ENCODE measurements at places on chromosomes 12 and 14.

DNA sequence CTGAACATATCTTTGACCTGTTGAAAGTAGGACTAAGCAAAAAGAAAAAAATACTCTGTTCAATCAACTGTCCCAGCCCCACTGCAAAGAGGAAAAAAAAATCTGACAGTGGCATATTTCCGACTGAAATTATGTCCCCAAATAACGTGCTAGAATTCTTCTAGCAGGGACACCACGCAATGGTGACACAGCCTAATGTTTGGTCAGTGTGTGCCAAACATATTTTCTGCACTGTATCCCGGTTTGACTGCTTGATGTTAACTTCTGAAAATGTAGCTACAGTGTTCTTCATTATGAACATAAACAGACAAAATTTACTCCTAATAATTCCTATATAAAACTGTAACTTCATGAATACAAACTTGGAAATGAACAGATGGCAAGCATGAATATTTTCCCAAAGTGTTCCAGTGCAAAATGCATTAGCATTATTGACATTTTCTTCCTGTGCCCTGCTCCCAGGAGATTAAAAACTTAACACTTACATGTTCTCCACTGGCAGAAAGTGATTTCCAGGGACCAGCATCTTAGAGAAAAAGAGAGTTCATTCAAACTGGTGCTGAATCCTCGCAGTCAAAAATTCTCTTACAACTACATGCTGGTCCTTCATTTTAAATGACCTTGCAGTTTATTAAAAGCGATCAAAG, 72.4 kb upstream of the SYT1 start:
- no peak for DNase-seq

DNA sequence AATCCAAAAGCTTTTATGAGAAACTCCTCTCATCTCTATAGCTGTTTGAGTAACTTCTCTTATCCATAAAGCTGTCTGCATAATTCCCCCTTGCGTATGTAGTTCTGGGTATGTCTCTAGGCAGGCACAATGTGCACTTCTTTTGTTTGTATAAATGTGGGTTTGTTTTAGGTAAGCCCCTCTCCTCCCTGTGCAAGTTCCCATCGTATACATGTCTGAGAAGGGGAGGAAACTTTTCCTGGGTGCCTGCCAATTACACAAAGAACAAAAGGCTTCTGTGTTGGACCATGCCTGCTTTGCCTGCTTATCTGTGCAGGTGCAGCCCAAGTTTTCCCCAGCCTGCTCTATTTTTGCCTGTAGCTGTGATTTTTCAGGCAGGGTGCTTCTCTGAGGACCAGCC, 96.7 kb downstream of the CCER1 start:
- peak; percentile 35 for DNase-seq

DNA sequence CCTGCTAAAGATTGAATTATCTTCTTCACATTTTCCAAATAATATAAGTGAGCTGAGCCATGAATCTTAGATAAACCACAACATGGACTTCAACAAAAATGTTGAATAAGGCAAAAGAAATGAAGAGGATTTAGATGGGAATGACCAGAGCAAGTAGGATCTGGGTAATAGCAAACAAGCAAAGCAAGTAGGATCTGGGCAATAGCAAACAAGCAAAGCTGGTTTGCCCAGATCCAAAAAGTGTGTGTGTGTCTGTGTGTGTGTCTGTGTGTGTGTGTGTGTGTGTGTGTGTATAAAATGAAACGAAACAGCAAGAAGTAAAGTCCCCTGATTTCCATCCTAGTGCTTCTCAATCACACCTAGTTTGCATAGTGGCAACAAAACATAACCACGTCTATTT, 549.1 kb downstream of the RERGL start:
- DNase-seq: no peak

GRCh38 chr14:69910871-69911270, 31.7 kb downstream of the SMOC1 start:
- no peak for DNase-seq

DNA sequence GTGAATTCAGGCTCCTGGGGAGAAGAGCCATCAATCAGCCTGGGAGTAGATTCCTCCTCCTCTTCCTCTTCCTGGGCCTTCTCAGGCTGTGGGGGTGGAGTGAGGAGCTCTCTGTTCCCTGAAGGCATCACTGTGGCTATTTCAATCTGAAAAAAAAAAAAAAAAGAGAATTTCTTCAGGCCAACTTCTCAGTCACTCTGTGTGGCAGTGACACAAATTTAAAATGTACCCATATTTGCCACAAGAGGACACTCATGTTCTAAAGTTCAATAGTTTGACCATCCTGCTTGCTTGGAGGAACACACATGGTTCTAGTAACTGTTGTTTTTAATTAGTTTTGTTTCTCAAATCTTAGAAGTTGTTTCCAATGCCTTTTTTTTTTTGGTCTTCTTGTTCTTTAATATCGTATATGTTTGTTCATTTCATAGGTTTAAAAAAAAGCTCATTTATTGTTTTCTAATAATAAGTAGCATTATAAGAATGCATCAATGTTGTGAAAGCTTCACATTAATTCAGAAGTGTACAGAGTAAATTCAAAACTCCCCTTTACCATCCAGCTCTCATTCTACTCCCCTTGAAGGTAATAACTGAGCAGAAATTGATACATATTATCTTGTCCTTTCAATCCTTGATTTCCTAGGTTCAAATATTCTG, 23.3 kb upstream of the CCER1 start:
- peak; percentile 35 for DNase-seq

- DNase-seq: no peak
These were observed 863.7 kb downstream of the LRFN5 start for GRCh38 chr14:42470427-42470719.
